ENCODE measurements at places on chromosomes 1 and 21. TPM values are rescaled to one million over a fixed set of nuclear protein-coding genes. Genes with fewer than 3 reads are reported as not detected.
A peak's percentile ranks its signal among the peaks of the same experiment; 100 is the strongest.

SHISAL2A gene
- total RNA-seq = 0.88 TPM

MYBPHL gene
- total RNA-seq = not detected

EDN2 gene
- total RNA-seq = 0.36 TPM

G0S2 gene
- total RNA-seq = 24.9 TPM

SPRR2B gene
- total RNA-seq = not detected

OR2T3 gene
- not detected for total RNA-seq

- H3K27ac ChIP-seq = no peak overlapping the region
- H3K4me1 ChIP-seq = no peaks in the 10 kb centered on the region
- no peak overlapping the region for H3K4me3 ChIP-seq
- H3K36me3 ChIP-seq = no peaks in the 10 kb centered on the region
- no peak for DNase-seq
Measured at GRCh38 chr1:200226268-200226968, 183.4 kb downstream of the ZNF281 start.

GRCh38 chr1:89546082-89546889, 21.7 kb downstream of the LRRC8B start:
- H3K4me1 ChIP-seq = peaks cover 1% of the 10 kb centered on the region
- no peak overlapping the region for H3K4me3 ChIP-seq
- no peaks in the 10 kb centered on the region for H3K27me3 ChIP-seq
- H3K36me3 ChIP-seq = no peaks in the 10 kb centered on the region

DNA sequence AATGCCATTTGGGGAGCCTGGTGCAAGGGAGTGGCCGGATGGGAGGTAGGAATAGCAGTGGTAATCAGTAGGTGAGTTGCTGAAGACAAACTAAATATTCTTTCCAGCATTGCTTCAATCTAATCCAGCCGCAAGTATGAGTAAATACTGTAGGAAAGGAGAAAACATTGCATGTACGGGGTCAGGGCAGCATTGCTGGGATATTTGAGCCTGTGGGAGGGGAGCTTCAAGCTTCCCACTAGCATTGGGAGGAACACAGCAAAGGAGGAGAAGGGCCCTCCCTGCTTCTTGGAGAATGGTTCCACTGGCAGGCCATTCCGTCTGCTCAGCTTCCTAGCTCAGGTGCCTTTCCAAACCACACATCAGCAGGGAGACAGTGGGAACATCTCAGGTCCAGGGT, 15.2 kb downstream of the CAPN2 start:
- no peak overlapping the region for H3K4me3 ChIP-seq
- no peaks in the 10 kb centered on the region for H3K27me3 ChIP-seq
- H3K27ac ChIP-seq = no peak overlapping the region
- no peak for DNase-seq

GRCh38 chr1:175893192-175893591, 149.8 kb upstream of the TNR start:
- no peak overlapping the region for H3K4me3 ChIP-seq
- no peaks in the 10 kb centered on the region for H3K36me3 ChIP-seq
- no peak overlapping the region for H3K27ac ChIP-seq
- no peaks in the 10 kb centered on the region for H3K4me1 ChIP-seq

- no peak for DNase-seq
- no peaks in the 10 kb centered on the region for H3K4me1 ChIP-seq
- no peak overlapping the region for H3K4me3 ChIP-seq
Measured at GRCh38 chr1:17916702-17917101, 161.6 kb downstream of the ACTL8 start.

- no peak overlapping the region for H3K27ac ChIP-seq
- no peak for DNase-seq
- H3K4me1 ChIP-seq = no peaks in the 10 kb centered on the region
- H3K36me3 ChIP-seq = no peaks in the 10 kb centered on the region
- H3K27me3 ChIP-seq = no peaks in the 10 kb centered on the region
Measured at GRCh38 chr1:85283475-85284199, 7.2 kb upstream of the BCL10 start.

DNA sequence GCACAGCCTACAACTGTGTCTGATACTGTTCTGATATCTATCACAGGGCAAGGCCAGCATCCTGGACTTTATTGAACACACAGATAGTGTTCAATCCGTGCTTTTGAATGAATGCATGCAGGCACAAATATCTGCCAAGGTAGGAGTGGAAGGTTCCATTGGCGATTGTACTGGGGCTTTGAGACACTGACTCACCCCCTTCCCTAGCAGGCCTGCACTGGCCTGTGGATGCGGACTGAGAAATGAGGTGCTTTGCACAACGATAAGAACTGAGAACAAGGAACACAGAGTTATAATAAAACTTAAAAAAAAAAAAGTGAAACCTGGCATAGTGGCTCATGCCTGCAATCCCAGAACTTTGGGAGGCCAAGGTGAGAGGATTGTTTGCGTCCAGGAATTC, 62.4 kb upstream of the NGF start:
- no peak overlapping the region for H3K27ac ChIP-seq
- no peaks in the 10 kb centered on the region for H3K4me1 ChIP-seq
- H3K36me3 ChIP-seq = no peaks in the 10 kb centered on the region
- no peak for DNase-seq
- H3K4me3 ChIP-seq = no peak overlapping the region
- no peaks in the 10 kb centered on the region for H3K27me3 ChIP-seq

GRCh38 chr1:225987491-225988316, 11.4 kb downstream of the SDE2 start:
- H3K4me1 ChIP-seq = no peaks in the 10 kb centered on the region
- H3K36me3 ChIP-seq = peaks cover 6% of the 10 kb centered on the region

GRCh38 chr1:10897981-10898728, 101.7 kb upstream of the CASZ1 start:
- H3K4me1 ChIP-seq = no peaks in the 10 kb centered on the region
- no peaks in the 10 kb centered on the region for H3K36me3 ChIP-seq
- DNase-seq = no peak

- H3K4me3 ChIP-seq = no peak overlapping the region
- no peaks in the 10 kb centered on the region for H3K36me3 ChIP-seq
- no peak overlapping the region for H3K27ac ChIP-seq
- DNase-seq = peak; percentile 62
- no peaks in the 10 kb centered on the region for H3K27me3 ChIP-seq
Measured at GRCh38 chr21:45378258-45378966, 26.6 kb upstream of the COL18A1 start.

DNA sequence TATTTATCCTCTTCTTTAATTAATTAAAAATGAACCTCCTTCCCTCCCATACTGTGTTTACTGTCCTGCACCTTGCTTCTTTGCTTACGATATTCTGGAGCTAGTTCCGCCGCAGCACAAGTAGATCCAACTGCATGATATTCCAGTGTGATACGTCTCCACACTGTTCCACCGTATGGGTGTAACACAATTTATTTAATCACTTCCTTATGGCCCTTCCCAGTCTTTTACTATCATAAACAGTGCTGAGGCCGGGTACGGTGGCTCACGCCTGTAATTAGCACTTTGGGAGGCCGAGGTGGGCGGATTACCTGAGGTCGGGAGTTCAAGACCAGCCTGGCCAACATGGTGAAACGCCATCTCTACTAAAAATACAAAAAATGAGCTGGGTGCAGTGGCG, 25.7 kb downstream of the CNST start:
- H3K4me3 ChIP-seq = no peak overlapping the region
- no peaks in the 10 kb centered on the region for H3K27me3 ChIP-seq
- H3K4me1 ChIP-seq = no peaks in the 10 kb centered on the region
- no peak for DNase-seq
- no peak overlapping the region for H3K27ac ChIP-seq
- H3K36me3 ChIP-seq = no peaks in the 10 kb centered on the region

- no peaks in the 10 kb centered on the region for H3K36me3 ChIP-seq
- DNase-seq = peak; percentile 45
- H3K4me1 ChIP-seq = peaks cover 2% of the 10 kb centered on the region
- no peak overlapping the region for H3K27ac ChIP-seq
- no peaks in the 10 kb centered on the region for H3K27me3 ChIP-seq
Measured at GRCh38 chr1:221335161-221336101, 406.5 kb downstream of the DUSP10 start.

DNA sequence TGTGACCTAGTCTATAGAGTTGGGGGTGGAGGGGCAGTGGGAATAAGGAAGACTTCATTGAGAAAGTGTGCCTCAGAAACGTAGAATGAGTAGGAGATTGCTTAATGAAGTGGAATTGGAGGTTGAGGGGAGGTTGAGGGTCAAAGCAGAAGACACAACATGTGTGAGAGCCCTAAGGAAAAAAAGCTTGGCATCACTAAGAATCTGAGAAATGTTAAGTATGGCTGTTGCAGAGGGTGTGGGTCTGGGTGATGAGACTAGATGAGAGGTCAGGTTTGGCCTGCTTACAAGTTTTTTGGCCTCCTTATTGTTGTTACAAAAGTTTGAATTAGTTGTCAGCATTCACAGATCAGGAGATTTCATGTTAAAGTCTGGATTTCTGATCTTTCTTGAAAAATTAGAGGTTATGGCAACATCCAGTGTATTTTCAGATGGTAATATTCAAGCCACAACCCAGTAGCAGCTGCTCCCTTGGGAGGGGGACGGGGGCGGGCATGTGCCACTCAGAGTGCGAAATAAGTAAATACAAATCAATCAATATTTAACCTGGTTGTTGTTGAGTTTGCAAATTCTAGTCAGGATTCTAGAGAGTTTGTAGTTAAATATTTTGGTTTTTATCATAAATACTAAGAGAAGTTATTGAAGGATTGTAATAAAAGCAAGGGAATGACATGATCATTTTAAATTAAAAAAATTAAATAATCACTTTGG, 4.3 kb downstream of the MAN1A2 start:
- peaks cover 2% of the 10 kb centered on the region for H3K4me1 ChIP-seq
- no peak overlapping the region for H3K4me3 ChIP-seq
- no peaks in the 10 kb centered on the region for H3K27me3 ChIP-seq
- no peak for DNase-seq

DNA sequence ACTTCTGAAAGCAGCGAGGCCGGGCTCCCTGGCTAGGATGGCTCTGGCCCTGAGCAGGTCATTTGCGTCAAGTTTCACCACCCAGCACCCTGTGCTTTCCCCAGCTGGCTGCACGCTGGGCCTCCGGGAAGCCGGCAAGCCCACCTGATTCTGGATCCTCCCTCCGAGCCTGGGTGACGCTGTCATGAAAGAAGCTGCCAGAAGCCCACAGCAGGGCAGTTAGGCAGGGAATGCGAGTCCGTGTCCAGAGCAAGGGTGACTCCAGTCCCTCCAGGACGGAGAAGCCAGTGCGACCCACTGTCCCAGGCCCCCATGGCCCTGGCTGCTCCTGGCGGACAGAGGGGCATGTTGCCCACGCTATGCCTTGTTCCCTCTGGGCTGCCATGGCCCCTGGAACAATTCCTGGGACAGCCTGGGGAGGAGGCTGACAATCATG, 44.4 kb upstream of the PCBP3 start:
- H3K4me1 ChIP-seq = no peaks in the 10 kb centered on the region
- no peak overlapping the region for H3K4me3 ChIP-seq
- DNase-seq = peak; percentile 19
- H3K27ac ChIP-seq = no peak overlapping the region

GRCh38 chr1:205144751-205145150, 23.0 kb upstream of the RBBP5 start:
- no peaks in the 10 kb centered on the region for H3K4me1 ChIP-seq
- no peak for DNase-seq
- no peak overlapping the region for H3K4me3 ChIP-seq
- no peaks in the 10 kb centered on the region for H3K27me3 ChIP-seq
- no peak overlapping the region for H3K27ac ChIP-seq

GRCh38 chr21:42539342-42539741, 25.7 kb downstream of the SLC37A1 start:
- no peak for DNase-seq
- H3K4me1 ChIP-seq = no peaks in the 10 kb centered on the region
- no peak overlapping the region for H3K27ac ChIP-seq
- H3K27me3 ChIP-seq = no peaks in the 10 kb centered on the region
- peaks cover 2% of the 10 kb centered on the region for H3K36me3 ChIP-seq
- H3K4me3 ChIP-seq = no peak overlapping the region

GRCh38 chr1:228042508-228042907, 35.7 kb downstream of the WNT3A start:
- H3K27ac ChIP-seq = no peak overlapping the region
- H3K4me1 ChIP-seq = no peaks in the 10 kb centered on the region
- DNase-seq = no peak
- H3K27me3 ChIP-seq = no peaks in the 10 kb centered on the region

GRCh38 chr1:32774464-32774808, 42.7 kb downstream of the YARS1 start:
- DNase-seq = no peak
- H3K36me3 ChIP-seq = peaks cover 4% of the 10 kb centered on the region
- no peaks in the 10 kb centered on the region for H3K27me3 ChIP-seq
- H3K27ac ChIP-seq = no peak overlapping the region

DNA sequence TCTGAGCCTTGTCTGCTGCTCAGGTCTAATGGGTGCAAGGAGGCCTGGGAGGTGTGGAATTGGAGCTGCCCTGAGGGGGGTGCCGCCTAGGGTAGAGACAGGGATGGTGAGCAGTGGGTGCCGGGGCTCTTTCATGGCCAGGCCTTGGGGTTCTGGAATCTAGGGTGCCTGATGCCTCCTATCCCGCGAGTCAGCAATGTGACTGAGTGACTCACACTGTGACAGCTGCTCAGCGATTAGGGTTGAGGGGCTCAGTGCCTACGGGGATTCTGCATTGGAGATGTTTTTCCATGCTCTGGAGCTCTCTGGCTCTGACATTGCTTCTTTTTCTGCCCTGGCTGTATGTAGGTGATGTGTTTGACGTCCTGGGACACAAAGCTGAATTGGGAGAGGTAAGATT, 16.8 kb downstream of the ATP8B2 start:
- H3K27me3 ChIP-seq = no peaks in the 10 kb centered on the region
- no peak overlapping the region for H3K4me3 ChIP-seq
- no peak overlapping the region for H3K27ac ChIP-seq
- H3K4me1 ChIP-seq = no peaks in the 10 kb centered on the region
- peaks cover 4% of the 10 kb centered on the region for H3K36me3 ChIP-seq

GRCh38 chr1:173474097-173474779, 2.9 kb upstream of the PRDX6 start:
- H3K27ac ChIP-seq = peak overlapping the region; percentile 49
- peak overlapping the region; percentile 18 for H3K4me3 ChIP-seq
- no peaks in the 10 kb centered on the region for H3K27me3 ChIP-seq
- no peaks in the 10 kb centered on the region for H3K4me1 ChIP-seq

- DNase-seq = peak; percentile 5
- H3K4me1 ChIP-seq = no peaks in the 10 kb centered on the region
- H3K27me3 ChIP-seq = no peaks in the 10 kb centered on the region
- H3K36me3 ChIP-seq = no peaks in the 10 kb centered on the region
- H3K27ac ChIP-seq = no peak overlapping the region
Measured at GRCh38 chr1:22288593-22289241, 145.8 kb upstream of the WNT4 start.

Measured in aorta (tissue), 5 donors.